ENCODE measurements at places on chromosomes 1 and 21.

DNA sequence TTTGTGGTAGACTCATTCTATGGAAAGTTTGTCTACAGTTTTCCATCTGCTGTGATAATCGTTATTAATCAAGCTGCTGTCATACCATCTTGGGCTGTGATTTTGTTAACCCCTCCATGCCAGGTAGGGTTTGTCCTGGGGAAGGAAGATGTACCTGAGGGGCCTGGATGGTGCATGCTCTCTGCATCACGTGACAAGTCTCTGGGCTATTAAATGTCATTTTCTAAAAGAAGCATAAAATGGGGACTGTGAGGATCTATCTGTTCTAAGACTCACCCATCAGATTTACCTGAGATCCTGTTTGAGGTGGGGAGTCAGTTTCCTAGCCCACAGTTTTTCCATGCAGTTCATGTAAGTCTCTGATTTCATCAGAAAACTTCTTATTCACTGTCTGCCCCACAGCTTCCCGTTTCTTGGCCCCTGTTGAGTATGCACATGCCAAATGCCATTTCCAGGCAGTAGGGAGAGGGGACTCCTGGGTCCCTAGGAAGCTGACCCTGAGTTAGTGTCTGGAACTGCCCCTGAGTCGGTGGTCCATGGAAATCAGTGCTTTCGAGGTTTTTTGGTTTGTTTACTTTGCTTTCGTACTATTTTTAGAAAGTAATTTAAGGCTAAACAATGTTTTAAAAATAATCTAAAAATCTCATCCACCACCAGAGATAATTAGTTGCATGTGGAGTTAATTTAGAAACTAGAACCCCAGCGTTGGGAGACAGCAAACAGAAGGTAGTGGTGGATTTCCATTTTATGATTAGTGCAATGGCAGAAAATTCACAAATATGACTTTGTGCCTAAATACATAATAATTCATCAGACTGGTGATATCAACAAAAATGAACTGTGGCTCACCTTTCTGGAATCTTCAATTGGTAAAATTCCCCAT, 46.7 kb downstream of the ZBTB18 start:
- DNase-seq, result no peak

- peak; percentile 21 for DNase-seq
Observed at GRCh38 chr1:245797592-245798348, 643.0 kb downstream of the KIF26B start.

- no peak for DNase-seq
Observed at GRCh38 chr21:32803651-32804050, 32.1 kb upstream of the PAXBP1 start.

DNA sequence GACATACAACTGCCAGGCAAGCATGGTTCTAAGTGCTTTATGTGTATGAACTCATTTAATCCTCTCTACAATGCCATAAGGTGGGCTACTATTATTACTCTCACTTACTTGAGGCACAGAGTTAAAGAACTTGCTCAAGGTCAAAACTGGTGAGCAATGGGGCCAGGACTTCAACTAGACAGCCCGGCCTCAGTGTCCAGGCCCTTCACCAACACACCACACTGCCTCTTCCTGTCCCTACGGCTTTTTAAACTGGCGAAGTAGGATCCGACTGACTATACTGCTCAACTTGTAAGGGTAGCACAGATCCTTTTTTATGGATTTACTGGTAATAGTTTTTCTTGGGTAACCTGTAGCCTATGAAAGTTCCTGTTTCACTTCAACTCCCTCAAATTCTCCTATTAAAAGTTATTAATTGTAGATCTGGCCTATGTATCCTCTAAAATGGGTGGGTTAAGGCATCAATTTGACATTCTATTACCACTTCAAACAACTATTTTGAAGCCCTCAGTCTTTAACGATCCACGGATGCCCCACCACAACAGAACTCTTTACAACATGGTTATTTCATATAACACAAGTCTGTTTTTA, 4.3 kb downstream of the ERRFI1 start:
- no peak for DNase-seq

- DNase-seq, result no peak
Observed at GRCh38 chr1:171739656-171740055, 2.2 kb downstream of the VAMP4 start.

DNA sequence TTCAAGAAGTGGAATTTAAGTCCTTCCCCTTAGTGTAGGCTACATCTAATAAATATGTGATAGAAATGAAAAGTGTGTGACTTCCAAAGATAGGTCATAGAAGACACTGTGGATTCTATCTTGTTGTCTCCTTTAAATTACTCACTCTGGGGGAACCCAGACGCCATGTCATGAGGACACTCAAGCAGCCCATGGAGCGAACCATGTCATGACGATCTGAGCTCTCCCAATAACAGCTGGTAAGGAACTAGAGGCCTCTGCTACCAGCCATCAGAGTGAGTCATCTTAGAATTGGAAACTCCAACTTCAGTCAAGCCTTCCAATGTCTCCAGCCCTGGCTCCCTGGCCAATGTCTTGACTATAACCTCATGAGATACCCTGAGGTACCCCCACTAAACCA, 6.3 kb downstream of the COA7 start:
- no peak for DNase-seq

GRCh38 chr1:242641461-242641860, 117.0 kb upstream of the PLD5 start:
- no peak for DNase-seq

- no peak for DNase-seq
Observed at GRCh38 chr1:35762141-35762540, 7.6 kb downstream of the CLSPN start.

GRCh38 chr1:145922266-145922665, 3.7 kb upstream of the PEX11B start:
- no peak for DNase-seq

- DNase-seq, result no peak
Observed at GRCh38 chr1:59298026-59298583, 1.2 kb downstream of the FGGY start.

DNA sequence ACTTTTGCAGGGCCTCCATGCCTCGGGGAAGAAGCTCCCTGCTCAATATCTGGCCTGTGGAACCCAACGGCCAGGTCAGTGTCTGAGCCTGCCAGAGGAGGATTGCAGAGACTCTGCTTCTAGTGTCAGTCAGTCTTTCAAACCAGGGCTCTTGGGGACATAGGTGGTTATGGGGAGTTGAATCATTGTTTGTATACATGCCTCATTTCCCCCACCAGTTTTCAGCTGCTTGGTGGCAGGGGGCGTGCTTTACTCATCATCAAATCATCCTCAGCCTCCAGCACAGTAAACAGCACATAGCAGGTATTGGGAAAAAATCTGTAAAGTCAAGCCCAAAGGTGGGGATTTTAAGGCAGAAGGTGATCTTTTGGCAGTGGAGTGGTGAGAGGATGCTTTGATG, 17.4 kb upstream of the FAM89A start:
- no peak for DNase-seq

DNA sequence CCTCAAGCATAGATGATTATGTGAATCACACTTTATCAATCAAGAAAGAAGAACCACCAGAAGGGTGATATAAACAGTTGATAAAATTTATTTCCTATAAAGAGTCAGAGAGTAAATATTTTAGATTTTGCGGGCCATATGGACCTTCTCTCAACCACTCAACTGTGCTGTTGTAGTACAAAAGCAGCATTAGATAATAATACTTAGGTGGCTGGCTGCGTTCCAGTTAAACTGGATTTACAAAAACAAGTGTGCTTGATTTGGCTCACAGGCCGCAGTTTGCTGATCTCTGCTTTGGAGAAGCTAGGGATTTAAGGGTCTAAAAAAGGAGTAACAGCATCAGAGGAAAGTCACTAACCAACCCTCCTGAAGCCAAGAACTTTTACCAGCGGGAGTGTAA, 1406.0 kb downstream of the KCNT2 start:
- DNase-seq, result no peak

DNA sequence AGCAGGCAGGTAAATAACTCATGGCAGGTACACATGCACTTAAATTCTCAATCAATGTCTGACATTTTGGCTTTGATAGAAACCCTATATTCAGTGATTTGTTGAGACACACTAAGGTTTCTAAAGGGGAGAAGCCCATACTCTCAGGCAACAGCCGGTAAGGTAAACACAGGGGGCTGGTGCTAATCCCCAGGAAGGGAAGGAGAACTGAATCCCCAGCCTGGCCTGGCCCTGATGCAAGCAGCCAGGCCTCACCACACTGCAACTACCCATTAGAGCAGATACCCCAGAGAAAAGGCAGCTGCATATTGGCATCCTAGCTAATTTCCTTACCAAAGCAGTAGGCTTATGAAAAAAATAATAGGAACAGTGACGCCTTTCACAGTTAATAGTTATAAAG, 116.5 kb upstream of the LRRC7 start:
- DNase-seq, result no peak

- DNase-seq, result no peak
Observed at GRCh38 chr1:60283690-60284089, 210.1 kb upstream of the C1orf87 start.

- no peak for DNase-seq
Observed at GRCh38 chr1:28965271-28965870, 51.0 kb downstream of the EPB41 start.

DNA sequence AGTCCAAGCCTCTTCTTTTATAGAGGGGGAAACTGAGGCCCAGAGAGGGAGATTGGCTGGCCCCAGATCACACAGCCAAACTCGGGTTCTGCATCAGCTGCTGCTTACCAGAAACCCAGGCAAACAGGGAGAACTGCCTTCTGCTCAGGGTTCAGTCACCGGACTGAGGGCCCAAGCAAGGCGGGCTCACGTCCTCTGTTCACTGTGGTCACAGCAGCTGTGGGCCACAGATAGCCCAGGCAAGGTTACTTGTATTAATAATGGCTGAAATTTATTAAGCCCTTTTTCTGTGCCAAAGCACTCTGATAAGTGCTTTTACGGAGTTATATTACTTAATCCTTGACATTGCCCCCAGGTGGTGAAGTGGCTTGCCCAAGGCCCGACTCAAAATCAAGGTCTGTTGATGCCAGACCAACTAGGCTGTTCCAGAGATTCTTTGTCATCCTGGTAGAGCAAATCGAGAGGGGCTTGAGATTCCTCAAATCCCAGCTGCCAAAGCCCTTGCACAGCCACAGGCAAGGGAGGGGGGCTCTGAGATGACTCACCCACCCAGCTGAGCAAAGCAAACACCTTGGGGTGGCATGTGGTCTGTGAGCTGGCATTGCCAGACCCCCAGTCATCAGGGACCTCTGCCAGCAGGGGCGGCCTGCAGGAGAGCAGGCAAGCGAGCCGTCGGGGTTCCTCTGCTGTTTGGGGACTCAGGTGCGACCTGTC, 36.5 kb downstream of the EPHB2 start:
- DNase-seq, result no peak

DNA sequence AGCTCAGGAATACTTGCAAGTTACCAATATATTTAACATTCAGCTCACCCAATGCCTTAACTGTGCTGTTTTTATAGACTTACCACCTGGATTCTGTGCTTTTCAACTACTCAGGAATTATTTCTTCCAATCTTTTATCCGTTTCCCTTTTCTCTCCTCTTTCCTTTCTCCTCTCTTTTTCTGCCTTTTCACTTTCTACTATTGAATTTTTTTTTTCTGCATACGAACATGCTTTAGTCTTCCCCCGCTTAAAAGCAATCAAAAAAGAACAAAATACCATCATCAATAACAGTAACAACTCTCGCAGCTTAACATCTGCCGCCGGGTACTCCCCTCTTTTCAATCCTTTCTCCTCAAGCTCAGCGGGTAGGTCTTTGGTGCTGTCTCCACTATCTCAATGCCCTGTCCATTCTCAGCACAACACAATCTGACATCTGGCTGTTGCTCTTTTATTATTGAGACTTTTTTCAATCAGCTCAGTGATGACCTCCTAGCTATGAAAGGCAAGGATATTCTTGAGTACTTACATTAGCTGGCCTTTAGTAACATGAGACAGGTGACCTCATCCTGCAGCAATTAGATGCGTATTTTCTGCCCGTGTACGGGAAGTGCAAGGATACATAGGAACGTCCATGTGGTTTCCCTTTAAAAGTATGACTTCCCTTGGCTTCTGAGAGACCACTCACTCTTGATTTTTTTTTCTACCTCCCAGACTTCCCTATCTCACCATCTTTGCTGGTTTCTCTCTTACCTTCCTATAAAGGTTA, 40.2 kb upstream of the SIPA1L2 start:
- no peak for DNase-seq

- no peak for DNase-seq
Observed at GRCh38 chr1:97277891-97278654, 556.5 kb downstream of the PTBP2 start.

GRCh38 chr1:229271448-229272159, 693 bp downstream of the RAB4A start:
- peak; percentile 49 for DNase-seq

DNA sequence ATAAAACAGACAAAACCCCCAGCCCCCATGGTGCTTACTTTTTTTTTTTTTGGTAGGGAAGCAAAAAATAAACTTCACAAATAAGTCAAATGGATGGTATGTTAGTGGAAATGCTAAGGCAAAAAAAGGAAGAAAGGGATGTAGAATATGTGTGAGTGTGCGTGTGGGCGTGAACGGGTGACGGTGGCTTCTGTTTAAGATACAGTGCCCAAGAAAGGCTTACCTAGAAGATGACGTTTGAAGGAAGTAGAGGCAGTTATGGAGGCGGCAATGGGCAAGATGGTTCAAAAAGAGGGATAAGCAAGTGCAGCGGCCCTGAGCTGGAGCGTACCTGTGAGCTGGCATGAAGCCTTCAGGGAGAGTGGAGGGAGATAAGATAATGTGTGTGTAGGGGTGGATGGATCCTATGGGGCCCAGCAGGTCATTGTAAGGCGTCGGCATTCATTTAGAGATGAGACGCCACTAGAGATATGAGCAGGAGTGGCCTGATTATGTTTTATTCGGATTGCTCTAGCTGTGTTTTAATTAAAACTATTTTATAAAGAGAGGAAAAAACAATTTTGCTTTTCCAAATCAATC, 19.9 kb downstream of the LEPR start:
- no peak for DNase-seq

DNA sequence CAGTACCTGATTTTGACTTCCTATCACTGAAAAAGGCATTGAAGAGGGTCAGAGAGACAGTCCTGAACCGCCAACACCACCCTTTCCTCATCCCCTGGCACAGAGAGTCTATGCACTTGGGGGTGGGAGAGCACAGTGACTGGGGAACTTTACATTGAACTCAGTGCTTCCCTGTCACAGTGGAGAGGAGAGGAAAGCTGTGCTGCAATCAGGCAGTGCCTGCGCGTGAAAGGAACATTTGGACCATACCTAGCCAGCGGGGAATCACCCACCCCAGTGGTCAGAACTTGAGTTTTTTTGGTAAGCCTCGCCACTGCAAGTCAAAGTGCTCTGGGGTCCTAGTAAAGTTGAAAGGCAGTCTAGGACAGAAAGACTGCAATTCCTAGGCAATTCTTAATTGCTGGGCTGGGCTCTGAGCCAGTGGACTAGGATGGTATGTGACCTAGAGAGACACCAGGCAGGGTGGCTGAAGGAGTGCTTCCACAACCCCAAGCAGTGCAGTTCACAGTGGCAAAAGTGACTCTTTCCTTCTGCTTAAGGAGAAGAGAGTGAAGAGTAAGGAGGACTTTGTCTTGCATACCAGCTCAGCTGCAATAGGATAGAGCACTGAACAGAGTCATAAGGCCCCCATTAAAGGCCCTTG, 9.4 kb upstream of the HENMT1 start:
- DNase-seq, result no peak

- DNase-seq, result no peak
Observed at GRCh38 chr1:114521396-114522263, 10.6 kb upstream of the TRIM33 start.

- DNase-seq, result no peak
Observed at GRCh38 chr1:239677362-239677761, 291.0 kb downstream of the CHRM3 start.
